ENCODE measurements at places on chromosomes 5 and 9.
A peak's percentile ranks its signal among the peaks of the same experiment; 100 is the strongest.

- DNase-seq = peak; percentile 74
These were observed 249.7 kb downstream of the ARHGAP26 start for GRCh38 chr5:143019614-143020515.

DNA sequence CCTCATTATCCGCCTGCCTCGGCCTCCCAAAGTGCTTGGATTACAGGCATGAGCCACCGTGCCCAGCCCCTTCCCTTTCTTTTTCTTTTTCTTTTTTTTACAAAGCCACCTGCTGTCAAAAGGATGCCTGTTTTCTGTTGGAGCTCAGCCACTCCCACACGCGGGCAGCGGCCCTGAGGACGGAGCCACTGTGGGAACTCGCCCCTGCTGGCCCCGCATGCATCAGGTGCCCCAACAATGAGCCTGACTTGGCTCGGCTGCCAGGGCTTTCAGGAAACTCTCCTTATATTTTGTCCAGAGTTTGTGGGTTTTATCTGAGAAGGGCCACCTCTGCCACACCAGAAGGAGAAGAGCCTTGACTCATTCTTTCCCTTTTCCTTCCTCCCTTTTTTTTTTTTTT is 37.1 kb upstream of the LRRC14B start:
- no peak for DNase-seq

DNA sequence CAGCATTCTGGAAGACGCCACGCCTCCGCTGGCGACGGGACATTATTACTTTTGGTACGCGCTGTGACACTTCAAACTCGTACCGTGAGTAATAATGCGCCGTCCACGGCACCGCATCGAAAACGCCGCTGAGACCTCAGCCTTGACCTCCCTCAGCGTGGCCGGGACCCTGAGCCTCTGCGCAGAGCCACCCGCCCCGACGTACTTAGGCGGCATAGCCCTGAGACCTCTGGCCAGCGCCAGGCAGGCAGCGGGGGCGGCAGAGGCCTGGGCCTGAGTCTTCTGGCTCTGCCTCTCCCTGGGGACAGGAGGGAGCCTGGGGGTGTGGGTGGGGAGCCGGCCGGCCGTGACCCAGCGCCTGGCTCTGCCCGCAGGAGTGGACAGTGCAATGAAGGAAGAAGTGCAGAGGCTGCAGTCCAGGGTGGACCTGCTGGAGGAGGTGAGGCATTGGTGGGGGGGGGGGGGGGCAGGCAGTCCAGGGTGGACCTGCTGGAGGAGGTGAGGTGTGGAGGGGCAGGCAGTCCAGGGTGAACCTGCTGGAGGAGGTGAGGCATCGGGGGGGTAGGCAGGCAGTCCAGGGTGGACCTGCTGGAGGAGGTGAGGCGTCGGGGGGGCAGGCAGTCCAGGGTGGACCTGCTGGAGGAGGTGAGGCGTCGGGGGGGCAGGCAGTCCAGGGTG is 8.0 kb downstream of the EGFL7 start:
- no peak for DNase-seq

GRCh38 chr5:66477596-66477995 is 118.6 kb upstream of the MAST4 start:
- no peak for DNase-seq

GRCh38 chr5:12204761-12205160 is 300.5 kb upstream of the CTNND2 start:
- no peak for DNase-seq

- no peak for DNase-seq
These were observed 617.3 kb upstream of the ST8SIA4 start for GRCh38 chr5:101520417-101520816.

DNA sequence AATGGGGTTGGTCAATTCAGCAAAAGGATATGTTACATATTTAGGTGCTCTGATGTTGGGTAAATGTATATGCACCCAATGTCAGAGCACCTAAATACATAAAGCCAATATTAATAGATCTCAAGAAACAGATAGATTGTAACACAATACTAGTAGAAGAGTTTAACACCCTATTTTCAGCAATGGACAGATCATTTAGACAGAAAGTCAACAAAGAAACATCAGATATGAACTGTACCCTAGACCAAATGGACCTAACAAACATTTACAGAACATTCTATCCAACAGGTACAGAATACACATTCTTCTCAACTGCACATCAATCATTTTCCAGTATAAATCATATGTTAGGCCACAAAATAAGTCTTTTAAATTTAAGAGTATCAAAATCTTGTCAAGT is 35.2 kb downstream of the FANCC start:
- no peak for DNase-seq

DNA sequence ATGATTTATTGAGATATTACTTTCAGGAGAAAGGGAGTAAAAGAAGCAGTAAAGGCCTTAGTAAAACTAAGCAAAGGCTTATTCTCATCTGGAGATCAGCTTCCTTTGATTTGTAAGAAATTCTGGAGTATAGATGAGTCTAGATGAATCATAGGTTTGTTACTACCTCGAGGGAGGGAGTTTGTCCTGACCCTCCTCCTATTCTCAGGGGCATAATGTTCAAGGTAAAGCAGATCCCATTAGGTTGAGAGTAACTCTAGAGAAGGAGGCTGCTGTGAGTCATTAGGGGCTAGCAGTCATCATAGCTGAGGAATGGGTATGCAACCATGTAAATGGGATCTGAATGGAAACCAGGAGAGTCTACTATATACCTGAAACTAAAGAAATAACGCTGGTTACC is 155.5 kb upstream of the MOCS2 start:
- DNase-seq = no peak

DNA sequence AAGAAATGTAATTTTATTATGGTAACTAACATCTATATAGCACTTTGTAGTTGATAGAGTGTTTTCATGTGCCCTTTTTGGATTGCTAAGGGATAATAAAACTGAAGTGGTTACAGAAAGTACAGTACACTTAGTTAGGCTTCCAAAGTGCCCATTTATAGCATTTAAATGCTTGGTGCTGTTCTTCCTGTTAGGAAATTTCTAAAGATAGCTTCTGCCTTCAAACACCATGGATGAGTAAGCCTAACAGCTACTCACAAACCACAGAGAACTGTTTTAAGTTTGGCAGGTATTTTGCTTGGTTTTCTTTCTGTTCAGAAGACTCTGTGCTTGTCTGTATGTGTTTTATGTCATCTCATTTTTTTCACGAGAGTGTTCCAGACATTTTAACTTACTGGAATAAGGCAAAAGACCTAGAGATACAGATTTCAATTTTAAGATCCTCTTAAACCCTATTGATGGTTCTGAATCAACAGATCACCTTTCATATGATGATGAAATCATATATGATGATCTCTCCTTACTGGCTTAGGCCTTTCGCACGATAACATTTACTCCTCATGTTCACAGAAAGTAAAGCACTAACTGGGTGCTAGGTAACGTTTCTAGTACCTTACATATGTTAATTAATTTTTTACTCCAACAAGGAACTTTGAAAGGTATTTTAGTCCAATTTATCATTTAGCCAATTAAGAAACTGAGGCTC is 4.4 kb downstream of the RIMOC1 start:
- DNase-seq = peak; percentile 12

DNA sequence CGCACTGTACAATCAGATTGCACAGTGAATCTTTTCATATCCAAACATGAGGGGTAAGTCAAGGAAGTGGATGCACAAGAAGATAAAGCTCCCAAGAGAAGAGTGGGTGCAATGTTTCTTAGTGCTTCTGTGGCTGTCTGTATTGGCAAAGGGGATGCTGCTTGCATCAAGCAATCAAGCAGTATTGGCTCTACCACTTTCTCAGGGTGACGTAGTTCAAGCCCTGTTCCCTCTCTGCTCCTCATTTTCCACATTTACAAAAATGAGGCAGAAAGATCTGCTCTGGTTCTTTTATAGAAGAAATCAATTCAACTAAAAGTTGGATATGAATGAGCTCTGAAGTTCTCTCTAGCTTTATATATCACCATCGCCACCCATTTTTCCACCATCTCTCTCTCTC is 2.3 kb downstream of the TNFSF8 start:
- DNase-seq = peak; percentile 32

GRCh38 chr9:95273369-95274022 is 44.0 kb downstream of the FANCC start:
- no peak for DNase-seq

DNA sequence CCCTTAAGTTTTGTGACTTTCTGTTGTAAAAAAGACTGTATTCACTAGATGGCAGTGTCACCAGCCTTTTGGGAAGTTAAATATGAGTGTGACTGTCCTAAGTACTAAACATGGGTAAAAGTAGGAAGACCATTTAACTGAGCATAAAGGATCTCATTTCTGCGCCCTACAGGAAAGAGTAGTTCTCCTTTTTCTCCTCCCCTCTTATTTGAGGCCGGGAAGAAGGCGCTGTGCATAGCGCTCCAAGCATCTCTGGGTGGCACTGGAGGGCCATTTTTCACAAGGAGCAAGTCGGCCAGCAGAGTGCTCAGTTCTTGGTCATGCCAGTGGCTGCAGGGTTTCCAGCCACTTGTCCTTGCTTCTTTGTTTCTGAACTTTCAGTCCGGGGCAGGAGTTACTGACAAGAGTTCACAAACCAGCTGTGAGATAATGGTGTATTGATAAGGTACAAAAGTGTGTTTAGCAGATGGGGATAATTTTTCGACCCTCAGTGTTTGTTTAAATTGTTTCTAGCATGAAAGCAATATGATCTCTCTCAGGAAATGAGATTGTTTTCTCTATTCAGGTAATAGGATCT is 227.6 kb upstream of the DMRT1 start:
- peak; percentile 61 for DNase-seq

DNA sequence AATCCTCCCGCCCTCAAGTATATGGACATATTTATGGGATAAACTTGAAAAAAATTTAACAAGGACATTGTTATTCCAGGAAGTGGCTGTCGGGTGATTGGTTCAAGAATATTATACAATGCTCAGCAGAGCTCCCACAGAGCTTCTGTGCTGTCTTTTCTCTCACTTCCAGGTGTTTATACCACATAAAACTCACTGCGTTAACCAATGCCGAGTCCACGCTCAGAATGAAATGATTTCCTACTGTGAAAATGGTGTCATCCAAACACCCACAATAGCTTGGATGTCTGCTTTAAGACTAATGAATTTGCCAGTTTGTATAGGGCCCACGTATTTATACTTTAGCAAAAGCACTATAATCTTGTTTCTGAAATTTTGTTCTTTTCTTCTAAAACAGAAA is 368.2 kb downstream of the NDUFS4 start:
- no peak for DNase-seq

DNA sequence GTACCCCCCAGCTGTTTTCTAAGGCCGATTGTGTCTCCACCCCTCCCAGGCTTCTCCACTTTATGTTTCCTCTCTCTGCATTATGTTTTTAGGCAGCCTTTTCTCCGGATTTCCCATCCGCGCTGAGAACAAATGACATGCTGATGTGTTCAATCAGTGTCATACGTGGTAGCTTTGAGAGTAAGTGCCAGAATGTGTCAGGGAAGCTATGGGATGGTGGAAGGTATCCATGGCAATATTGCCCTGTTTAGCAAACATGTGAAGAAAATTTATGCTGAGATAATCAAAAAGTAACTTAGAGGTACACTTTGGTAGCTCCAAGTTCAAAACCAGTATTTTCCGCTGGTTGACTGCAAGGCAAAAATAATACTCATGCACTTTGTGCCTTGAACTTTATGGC is 36.6 kb upstream of the LECT2 start:
- no peak for DNase-seq

DNA sequence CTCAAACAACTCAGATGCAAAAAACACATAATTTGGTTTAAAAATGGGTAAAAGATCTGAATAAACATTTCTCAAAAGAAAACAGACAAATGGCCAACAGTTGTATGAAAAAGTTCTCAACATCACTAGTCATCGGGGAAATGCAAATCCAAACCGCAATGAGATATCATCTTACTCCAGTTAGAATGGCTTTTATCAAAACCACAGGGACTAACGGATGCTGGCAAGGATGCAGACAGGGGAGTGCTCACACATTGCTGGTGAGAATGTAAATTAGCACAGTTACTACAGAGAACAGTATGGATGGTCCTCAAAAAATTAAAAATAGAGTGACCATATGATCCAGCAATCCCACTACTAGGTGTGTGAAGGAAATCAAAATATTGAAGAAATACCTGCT is 589.1 kb upstream of the ADAMTS16 start:
- no peak for DNase-seq

DNA sequence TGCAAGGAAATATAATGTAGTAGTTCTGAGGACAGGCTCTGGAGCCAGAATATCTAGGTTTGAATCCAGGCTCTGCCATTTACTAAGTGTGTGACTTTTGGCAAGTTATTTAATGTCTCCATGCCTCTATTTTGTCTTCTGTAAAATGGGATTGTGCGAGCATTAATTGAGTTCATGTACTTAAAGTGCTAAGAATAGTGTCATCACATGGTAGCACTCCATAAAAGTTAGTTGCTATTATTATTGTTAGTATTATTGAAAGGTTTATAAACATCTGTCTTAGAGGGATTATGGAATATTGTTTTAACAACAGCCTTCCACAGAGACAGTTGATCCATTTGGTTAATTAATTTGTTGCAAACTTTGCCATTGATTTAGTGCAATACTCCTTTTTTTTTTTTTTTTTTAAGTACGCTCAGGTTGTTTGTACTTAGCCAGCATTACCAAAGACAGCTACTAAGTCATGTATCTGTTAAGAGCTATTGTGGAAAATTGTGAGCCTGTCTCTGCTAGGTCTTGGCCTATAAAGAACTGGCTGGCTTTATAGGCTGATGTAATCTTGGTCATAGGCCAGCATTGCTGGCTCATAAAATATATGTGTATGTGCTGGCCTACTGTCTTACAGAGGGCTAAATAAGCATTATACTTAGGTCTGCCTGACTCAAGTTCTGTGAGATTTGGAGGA is 174.7 kb downstream of the WDR70 start:
- no peak for DNase-seq

GRCh38 chr9:84932915-84933527 is 263.5 kb downstream of the NTRK2 start:
- DNase-seq = no peak

DNA sequence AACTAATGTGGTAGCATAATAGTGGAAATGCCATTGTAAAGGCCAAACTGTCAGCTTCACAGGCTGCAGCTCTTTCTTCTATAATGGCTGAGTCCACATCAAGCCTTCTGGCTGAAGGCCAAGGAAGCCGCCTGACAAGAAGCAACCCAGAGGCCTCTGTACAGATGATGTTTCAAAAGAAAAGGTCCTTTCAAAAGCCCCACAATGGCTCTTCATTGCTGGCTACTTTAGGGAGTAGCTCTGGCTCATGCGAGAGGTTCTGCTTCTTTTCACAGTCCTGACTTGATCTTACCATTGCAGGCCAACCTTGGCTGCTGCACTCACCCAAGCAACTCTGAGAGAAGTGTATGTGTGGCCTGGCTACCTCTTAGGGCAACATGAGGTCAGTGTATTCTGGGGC is 54.5 kb upstream of the EQTN start:
- DNase-seq = no peak

DNA sequence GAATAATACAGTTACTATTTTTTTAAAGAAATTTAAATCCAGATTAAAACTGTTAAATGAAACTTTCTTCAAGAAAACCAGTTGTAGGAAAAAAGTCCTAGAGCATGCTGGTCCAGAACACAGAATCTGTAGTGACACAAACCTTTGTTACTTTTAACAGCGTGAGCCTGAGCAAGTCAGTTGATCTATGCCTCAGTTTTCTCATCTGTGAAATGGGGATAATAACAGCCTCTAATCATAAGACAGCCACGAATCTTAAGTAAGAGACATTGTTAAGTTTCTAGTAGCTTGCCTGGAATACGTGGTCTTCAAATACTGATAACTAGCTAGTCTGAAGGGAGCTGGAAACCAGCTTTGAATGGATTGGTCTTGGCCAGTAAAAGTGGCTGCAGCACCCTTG is 158.6 kb downstream of the ADAMTS12 start:
- DNase-seq = no peak

All from activated CD4-positive, alpha-beta T cell treated with anti-CD3 and anti-CD28 coated beads, Interleukin-2, Interleukin-6, amounts not matched to agents 100 ng/mL and 50 ng/mL, durations not matched to agents 16 hours and 8 hours (primary cell).